ENCODE measurements at places on chromosomes 1 and 21.
A peak's percentile ranks its signal among the peaks of the same experiment; 100 is the strongest.

DNA sequence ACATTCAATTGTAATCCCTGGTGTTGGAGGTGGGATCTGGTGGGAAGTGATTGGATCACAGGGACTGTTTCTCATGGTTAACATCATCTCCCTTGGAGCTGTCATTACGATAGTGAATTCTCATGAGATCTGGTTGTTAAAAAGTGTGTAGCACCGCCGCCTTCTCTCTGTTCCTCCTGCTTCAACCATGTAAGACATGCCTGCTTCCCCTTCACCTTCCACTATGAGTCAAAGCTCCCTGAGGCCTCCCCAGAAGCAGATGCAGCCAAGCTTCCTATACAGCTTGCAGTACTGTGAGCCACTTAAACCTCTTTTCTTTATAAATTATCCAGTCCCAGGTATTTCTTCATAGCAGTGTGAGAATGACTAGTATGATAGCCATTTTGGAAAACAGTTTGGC, 30.1 kb upstream of the TRIM62 start:
- no peak for DNase-seq

DNA sequence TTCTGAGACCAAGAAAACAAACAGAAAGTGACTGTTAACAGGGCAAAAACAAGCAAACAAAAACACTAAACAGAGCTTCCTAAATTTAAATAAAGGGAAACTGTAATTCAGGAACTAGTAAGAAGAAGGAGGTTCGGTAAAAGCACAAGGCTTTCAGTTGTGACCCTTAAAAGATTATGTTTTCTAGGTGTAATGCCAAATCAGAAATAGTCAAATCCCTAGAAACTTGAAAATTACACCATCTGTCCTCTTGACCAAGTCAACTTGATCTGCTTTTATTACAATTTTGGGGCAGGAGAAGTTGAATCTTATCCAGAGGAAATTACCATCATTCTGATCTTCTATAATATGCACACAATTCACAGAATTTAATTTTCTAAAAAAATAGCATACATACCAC, 754.0 kb upstream of the ADGRL4 start:
- no peak for DNase-seq

- no peak for DNase-seq
These were observed 23.2 kb upstream of the CACYBP start for GRCh38 chr1:174976436-174977108.

DNA sequence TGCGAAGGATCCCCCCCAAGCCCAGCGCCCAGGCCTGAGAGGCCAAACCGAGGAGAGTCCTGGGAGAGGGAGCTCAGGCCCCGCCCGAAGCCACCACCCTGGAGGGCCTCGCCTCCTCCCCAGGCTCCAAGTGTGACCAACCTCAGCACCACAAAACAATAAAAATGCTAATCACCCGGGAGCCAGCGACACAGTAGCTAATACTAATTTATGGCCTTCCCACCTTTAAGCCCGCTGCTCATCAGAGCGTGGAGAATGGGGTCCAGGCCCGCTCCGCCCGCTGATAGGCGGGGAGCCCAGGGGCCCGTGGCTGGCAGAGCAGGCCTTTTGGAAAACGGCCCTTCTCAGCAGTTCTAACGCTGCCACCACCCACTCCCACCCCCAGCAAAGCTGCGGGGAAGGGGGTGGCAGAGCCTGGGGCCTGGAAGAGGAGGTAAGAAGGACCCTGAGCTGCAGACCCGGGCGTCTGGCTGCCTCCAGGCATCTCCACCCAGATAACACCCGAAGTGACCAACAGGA, 20.4 kb upstream of the TAS1R2 start:
- DNase-seq = no peak

GRCh38 chr1:109877317-109877771, 33.3 kb upstream of the CSF1 start:
- DNase-seq = no peak

DNA sequence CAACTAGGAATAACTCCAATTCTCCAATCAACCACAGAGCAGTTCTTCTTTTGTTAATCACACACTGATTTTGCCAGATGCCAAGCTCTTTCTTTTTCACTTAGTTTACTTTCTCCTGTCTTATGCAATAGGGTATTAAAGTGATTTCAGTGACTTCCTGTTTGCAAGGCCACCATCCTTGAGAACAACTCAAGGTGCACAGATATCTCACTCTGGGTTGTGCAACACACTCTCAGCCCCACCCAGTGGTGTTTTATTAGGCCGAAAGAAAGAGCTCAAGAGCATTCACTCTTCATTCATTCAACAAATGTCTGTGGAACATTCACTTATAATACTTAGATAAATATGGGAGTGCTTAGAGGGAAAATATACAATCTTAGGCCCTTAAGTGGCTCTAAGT, 352.5 kb downstream of the ZNF326 start:
- no peak for DNase-seq

GRCh38 chr1:24003331-24003972, 23.3 kb upstream of the SRSF10 start:
- no peak for DNase-seq

DNA sequence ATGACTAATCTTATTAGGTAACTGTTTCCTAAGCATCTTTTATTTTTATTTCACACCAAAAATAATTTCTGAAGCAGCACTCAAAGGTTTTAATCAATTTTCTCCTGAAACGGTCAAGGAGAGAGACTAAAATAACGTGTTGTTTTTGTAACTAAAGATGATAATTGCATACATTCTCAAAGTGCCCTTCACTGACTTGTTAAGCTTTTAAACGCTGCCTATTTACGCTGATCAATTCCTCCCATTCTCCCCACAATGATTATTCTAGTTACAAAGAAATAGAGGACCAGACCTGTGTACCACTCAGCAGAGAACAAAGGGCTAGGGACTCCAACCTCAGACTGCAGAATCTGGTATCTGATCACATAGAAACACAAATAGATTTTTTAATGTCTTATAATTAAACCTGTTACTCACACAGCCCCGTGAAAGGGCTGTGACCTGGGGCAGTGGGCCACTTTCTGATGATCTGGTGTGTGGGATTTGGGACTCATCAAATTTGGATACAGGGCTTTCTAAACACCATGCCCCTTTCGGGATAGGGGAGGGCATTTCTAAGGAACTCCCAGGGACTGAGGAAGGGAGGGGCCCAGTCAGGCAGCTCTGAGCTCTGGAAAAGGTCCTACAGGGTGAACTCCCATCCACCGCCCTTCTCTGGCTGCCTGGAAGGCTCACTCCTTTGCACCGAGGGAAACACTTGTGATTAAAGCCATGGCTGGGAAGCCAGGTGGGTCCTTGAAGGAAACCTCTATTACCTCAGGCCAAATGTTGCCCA, 65.2 kb downstream of the BCAR3 start:
- DNase-seq = no peak

DNA sequence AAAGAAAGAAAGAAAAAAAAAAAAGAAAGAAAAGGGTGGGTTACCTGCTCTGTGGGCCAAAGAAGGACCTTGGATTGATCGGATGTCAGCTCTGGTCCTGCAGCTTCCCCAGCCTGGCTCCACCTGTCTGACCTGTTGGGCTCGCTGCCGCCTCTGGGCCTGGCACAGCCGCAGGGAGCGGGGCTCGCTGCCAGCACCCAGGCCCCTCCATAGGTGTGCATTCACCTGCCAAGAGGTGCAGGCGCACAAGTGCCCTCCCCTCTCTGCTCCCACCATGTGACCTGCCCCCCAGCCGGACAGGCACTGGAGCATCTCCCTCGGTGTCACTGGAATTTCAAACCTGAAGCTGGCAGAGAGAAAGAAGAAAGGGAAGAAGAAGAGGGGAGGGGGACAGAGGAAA, 33.1 kb upstream of the GPR157 start:
- no peak for DNase-seq

DNA sequence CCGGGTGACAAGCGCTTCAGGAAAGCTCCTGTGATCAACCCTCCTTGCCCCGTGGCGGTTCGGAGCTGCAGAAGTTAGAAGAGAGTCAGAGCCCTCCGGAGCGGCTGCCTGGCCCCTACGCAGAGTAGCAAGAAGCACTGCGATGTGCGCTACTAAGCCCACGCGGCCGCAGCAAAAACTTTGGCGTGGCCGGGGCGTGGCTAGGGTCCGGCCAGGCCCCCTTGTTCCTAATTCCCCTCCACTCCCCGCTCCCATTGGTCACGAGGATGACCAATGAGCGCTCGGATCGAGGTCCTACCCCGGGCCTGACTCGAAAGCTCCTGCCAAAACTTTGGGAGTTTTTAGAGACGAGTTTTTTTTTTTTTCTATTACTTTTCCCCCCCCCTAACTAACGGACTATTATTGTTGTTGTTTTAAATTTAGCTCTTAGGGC, at the start of gene HLX:
Gene HLX, plus strand, starts transcription at position 368 of the 433 bp plus-strand sequence. CDS start 415 bp downstream, outside the sequence.
- peak; percentile 48 for DNase-seq

DNA sequence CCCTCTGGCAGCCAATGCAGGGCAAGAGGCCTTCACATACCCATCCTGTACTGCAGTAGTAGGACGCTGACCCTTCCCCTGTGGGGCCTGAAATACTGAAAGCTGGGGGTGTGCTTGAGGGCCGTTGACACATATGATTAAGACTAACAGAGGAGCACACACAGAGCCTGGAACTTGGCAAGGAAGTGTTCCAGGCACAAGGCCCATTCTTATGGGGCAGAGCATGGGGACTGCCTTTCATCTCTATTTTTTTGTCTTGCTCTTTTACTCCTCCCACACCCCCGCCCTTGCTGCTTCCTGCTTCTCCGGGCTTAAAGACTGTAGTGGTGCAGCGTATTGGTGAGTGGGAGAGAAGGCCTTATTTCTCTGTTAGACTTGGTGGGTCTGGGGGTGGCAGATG, 137.4 kb downstream of the BACH1 start:
- DNase-seq = peak; percentile 59

DNA sequence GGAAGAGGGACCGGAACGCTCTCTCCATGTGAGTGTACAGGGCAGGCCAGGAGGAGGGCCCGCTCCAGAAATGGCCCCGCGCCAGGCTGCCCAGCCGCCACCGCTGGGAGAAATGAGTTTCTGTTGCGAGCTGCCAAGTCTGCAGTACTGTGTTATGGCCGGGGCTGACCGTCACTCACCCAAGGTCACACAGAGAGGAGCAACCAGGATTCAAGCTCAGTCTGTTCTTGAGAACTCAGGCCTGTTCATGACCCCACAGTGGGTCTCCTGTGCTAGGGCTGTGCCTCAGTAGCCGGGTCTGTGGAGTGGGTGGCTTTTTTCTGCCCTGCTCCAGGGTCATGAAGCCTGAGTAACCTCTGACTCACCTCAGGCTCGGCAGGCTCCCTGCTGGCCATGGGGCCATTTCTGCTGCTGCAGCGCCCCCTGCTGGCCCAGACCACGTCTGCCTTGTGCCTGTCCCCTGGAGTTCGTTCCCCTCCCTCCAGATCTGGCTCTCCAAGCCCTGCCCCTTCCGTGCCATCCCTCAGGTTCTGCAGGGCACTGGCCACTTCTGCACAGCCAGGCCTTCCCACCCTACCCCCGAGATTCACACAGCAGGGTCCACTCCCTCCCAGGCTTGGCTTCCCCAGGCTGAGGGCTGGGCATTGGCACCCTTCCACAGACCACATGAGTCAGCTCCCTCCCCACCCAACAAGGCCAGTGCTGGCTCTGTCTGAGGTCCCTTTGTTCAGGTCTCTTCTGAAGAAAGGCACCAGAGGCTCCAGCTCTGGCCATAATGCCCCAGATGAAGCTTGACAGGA, 51.8 kb downstream of the EDN2 start:
- DNase-seq = peak; percentile 88

GRCh38 chr1:110707232-110707631, 32.5 kb upstream of the KCNA3 start:
- no peak for DNase-seq

DNA sequence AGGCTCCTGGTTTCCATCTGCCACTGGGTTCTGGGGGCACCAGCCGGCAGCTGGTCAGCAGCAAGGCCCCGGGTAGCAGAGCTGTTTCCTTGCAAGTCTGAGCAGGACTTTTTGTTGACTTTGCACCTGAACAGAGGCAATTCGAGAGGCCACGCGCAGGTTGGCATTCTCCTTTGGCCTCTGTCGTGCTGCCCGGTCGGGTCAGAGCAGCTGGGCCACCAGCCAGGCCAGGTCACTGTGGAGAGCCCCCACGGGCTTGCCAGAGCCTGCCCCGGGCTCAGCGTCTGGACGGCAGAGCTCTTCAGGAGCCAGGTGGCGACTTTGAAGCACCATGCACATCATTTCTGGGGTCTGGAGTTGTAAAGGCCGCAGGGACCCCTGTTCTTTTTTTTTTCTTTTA, 28.4 kb upstream of the TMEM52 start:
- no peak for DNase-seq

GRCh38 chr1:63705078-63705477, 68.7 kb upstream of the ROR1 start:
- no peak for DNase-seq

DNA sequence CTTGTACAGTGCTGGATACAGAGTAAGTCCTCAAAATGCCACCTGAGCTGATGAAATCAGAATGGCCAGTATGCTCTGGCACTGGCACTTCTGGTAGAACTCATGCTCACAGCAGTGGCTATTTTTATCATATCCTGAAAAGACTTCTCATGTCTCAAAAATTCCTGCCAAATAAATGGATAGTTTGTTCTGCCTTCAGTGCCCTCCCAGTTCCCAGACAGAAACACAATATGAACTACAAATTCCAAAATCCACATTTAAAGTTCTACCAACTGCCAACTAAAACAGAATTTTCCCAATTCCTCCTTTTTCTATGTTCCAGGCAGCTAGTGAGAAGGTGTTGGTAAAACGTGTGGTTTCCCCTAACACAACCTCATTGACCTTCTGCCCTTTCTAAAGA, 51.4 kb upstream of the RGS1 start:
- no peak for DNase-seq

- no peak for DNase-seq
These were observed 119.4 kb upstream of the PRMT6 start for GRCh38 chr1:106937104-106937503.

- no peak for DNase-seq
These were observed 49.8 kb downstream of the NFASC start for GRCh38 chr1:204920511-204920910.

GRCh38 chr1:54046671-54047383, 6.2 kb downstream of the TMEM59 start:
- no peak for DNase-seq

DNA sequence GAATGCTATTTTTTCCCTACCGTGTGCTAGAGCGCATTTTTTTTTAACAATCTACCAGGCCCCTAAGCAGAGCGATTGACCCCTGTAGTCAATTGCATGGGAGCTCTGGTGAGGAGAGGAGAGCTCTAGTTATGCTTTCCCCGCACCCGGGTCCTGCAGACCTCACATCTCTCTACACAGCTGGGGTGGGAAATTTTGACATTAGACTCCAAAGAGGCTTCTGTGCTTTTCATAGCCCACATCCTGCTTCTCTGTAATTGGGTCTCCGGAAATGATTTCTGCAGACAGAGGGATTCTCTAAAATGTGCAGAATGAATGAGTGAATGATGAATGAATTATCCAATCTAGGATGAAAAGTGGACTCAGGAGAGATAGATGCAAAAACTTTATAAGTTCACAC, 41.5 kb upstream of the DUSP10 start:
- no peak for DNase-seq

- DNase-seq = no peak
These were observed 29.9 kb downstream of the FMO4 start for GRCh38 chr1:171343727-171344472.

DNA sequence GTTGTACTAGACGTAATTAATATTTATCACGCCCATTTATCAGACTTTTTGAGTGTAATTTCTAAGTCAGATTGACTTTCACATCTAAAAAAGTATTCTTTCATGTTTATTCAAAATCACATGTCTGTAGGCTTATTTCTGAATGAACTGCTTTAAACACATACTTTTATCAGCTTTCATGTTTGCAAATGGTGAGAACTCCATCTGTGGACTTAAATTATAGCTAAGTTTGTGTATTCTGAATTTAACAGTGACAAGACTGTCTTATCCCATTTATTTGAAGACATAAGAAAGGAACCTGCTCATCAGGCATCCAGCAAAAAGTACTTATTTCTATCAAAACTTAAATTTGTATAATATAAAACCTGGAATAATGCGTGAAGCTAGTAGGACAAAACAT, 69.3 kb downstream of the DENND1B start:
- no peak for DNase-seq
